ENCODE measurements at places on chromosomes 1 and 21. TPM values are rescaled to one million over a fixed set of nuclear protein-coding genes. Genes with fewer than 3 reads are reported as not detected.

GNAT2 gene
- not detected for total RNA-seq

KRTAP19-1 gene
- not detected for total RNA-seq

TFAP2E gene
- total RNA-seq, result 2.6 TPM

GON4L gene
- 56.1 TPM for total RNA-seq

MUTYH gene
- total RNA-seq, result 16.8 TPM

TINAGL1 gene
- 85.9 TPM for total RNA-seq
